ENCODE measurements at places on chromosomes 6 and 20. TPM values are rescaled to one million over a fixed set of nuclear protein-coding genes. Genes with fewer than 3 reads are reported as not detected.

Gene DOK5
- 2.4 TPM for total RNA-seq

Gene RAET1L
- not detected for total RNA-seq

Gene MACROD2
- total RNA-seq: 0.65 TPM

Gene HNF4A
- total RNA-seq: not detected

Gene LYRM2
- total RNA-seq: 17.9 TPM

Gene C6orf15
- total RNA-seq: not detected

Gene GTF3C6
- total RNA-seq: 92.9 TPM

Gene TP53INP2
- total RNA-seq: 3.0 TPM

Gene KHDC1L
- total RNA-seq: not detected

Gene CYP39A1
- 0.15 TPM for total RNA-seq

Gene LGSN
- total RNA-seq: not detected

Gene SPATS1
- total RNA-seq: not detected

Gene HMGCLL1
- not detected for total RNA-seq

Gene DNMT3B
- 3.6 TPM for total RNA-seq
